GM13977 (cell line): ENCODE measurements at places on chromosomes 16 and 17.

DNA sequence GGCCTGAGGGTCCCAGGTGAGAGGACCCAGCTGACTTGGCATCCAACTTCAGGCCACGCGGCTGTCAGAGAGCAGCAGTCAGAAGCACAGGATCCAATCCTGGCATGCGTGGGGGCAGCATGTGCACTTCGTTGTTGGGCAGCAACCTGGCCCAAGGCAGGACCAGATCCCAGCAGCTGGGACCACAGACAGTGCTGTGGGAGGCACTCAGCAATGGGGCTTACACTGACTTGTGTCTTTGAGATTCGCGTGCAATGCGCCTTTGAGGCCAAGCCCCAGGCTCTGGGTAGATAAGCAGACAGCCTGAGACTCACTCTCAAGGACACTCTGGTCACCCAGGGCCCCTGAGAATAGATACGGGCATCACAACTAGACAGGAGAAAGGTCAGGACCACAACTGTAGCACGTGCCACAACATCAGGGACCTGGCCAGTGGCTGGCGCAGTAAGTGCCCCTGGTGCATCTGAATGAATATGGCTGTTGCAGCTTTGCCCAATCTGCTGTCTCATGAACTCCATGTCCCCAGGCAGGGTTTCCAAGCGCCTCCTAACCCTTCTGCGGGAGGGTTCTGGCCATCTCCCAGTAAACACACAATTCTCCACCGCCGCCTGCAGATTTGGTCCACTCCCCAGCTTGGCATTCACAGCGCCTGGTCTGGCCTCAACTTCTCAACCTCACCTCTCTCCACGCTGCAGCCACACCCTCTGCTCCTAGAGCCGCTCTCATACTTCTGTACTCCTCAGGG is 3.2 kb downstream of the PAM16 start:
- no peak for DNase-seq

GRCh38 chr17:81029859-81030258 is 5.1 kb upstream of the BAIAP2 start:
- no peak for DNase-seq

DNA sequence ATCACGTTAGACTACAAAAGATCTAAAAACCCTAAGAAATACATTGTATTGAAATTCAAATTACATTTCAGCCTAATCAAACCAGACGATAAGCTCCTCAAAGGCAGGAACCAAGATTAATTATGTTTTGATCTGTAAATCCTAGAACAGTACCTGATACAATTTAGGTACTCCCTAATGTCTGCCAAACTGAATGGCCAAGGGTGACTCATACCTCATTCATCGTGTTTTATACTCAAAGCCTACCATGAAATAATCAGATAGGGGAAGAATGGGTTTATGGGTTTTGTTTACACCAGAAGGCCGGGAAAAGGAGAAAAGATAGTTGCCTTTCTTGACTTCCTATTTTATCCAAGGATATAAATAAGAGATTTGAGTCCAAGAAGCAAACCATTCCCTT is 19.3 kb downstream of the MMD start:
- DNase-seq: no peak

- DNase-seq: no peak
Observed at GRCh38 chr16:67423611-67424260, 7.2 kb upstream of the HSD11B2 start.

DNA sequence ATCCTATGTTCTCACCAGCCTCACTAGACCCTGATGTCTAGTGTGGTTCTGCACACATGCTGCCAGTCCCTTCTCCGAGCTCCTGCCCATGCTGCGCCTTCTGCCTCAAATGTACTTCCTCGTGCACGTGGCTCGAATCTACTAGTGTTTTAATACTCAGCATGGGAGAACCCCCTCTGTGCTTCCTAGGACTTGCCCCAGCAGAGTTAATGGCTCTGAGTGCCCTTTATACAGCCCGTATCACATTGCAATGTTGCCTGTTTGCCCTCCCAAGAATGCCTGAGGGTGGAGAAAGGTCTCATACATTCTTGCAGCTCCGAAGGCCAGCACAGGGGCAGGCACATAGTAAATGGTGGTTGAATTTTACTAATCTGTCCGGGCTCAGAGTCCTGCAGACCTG is 190.8 kb upstream of the NLRP1 start:
- DNase-seq: no peak

- no peak for DNase-seq
Observed at GRCh38 chr17:63519116-63519881, 3.9 kb upstream of the KCNH6 start.

- no peak for DNase-seq
Observed at GRCh38 chr16:27824786-27825185, 238.7 kb downstream of the GSG1L start.

DNA sequence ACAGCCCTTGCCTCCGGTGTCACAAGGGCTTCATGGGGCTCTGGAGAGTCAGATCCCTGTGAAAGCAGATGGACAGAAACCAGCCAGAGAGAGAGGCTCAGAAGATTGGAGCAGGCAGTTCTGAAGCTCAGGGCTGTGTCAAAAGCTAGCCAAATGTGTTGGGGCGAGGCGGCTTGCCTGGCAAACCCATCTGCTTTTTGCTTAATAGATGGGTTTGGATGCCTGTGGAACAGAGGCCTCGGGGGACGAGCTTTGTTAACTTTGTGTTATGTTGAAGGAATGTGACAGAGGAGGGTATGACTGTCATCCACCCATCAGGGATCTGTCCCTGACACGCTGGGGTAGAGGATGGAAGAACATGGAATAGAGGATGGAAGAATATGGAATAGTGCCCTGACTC is 21.0 kb upstream of the SLC12A3 start:
- DNase-seq: no peak

DNA sequence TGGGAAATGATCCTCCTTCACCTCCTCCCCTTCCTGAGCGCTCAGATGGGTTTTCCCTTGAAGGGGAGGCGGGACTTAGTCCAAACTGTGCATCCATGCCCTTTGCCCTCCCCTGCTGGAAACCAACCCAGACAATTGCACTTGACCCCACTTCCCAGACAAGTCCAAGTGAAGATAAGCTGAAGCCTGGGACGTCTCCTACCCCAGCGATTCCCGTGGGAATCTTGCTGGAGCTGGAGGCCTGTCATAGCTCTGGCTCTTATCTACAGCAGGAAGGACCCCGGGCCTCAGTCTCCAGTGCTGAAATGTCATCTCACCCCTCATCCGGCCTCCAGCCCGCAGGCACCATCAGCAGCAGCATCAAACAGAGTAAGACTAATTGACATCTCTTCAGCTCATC is 6.5 kb upstream of the NGFR start:
- DNase-seq: no peak
